ENCODE measurements at places on chromosomes 7 and 10.

- no peak for DNase-seq
Measured at GRCh38 chr7:42224391-42225003, 12.5 kb downstream of the GLI3 start.

DNA sequence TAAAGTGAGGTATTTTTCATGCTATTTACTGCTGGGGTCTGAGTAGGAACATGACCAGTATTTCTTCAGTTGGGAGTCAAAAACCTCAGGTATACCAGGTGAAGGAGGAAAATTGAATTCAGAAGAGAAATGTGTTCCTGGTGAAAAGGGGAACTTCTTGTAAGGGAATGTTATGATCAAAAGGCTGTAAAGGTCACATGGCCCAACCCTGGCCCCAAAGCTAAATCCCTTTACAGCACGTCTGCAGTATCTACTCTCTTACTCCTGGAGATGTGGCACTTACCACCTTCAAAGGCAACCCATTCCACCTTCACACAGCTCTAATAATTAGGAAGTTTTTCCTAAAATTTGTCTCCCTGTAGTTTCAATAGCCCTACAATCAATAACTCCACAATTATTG lies 15.2 kb downstream of the PIK3AP1 start:
- DNase-seq = no peak

DNA sequence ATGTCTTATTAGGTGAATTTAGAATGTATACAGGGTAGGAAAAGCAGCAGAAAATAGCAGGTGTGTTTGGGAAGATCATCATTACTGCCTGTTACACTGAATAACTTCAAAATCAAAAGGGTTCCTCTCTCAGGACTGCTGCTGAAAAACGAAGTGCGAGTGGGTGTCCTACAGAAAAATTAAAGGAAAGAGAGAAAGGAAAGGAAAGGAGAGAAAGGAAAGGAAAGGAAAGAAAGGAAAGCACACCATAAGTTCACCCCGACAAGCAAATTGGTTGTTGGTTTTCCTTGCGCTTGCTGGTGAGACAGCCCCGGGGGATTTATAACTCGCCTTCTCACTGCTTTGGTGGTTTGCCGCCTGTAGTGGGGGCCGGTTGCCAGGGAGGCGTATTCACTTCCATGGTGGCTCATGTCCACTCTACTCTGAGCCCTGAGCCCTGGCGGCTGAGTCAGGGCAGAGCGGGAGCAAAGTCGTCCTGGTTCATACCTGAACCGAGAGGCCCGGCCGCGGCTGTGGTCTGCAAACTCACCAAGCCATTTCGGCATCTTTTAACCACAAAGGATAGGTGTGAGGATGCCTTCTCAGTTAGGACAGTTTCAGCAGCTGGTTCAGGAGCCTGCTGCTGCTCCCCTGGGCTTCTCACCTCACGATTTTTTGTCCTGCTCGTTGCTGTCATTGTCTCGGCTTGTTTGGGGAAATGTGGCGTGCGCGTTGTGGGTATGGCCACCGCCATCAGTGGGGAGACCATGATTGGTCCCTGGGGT lies 26.1 kb downstream of the INPP5A start:
- DNase-seq = no peak

DNA sequence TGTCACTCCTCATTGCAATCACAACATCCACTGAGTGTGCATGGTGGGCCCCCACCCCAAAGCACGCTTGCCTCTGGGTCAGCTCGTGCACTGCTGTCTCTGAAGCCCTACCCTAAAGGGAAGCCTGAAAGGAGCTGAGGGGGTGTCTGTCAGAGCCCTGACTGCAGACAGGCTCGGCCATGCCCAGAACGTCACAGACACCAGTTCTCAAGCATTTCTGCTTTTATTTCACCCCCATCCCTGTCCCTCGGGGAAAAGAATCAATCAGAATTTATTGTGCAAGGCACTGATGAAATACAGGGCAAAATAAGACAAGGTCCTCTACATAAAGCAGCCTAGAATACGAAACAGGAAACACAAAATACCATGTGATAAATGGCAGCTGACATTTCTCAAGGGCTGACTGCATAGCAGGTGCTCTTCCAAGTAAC lies 231.8 kb downstream of the WDR37 start:
- no peak for DNase-seq

- DNase-seq = no peak
Measured at GRCh38 chr7:28984631-28985030, 26.5 kb upstream of the TRIL start.

GRCh38 chr7:47185170-47185569 lies 396.7 kb downstream of the TNS3 start:
- DNase-seq = no peak

DNA sequence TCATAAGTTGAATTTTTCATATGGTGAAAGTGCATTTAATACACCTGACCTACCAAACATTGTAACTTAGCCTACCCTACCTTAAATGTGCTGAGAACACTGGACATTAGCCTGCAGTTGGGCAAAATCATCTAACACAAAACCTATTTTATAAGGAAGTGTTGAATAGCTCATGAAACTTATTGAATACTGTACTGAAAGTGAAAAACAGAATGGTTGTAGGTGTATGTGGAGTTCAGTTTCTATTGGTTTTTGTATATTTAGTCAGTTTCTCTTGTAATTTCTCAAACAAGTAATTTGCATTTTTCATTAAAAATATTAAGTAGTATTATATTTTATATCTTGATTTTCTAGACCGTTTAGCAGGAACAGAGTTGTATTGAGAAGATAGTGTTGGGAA lies 15.3 kb downstream of the CCDC7 start:
- no peak for DNase-seq

DNA sequence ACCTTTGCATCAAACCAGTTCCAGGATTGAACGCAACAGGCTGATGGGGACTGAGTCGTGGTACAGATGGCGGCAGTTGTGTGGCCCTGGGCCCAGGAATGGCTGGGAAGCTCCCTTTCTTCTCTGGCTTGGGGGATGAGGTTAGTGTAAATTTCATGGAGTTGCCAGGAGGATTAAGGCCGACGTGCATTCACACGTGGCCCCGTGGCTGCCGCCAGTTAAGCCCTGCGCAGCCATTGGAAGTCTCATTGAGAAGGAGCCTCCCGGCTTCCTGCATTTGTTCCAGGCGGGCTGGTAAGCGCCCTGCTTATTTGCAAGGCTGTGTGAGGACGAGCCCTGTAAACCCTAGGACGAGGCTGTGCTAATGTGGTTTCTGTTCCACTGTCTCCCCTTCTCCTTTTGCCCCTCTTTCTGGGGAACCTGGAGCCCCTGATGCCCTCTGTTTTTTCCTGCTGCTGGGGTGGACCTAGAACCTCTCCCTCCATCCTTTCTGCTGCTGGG lies 174.7 kb upstream of the TNRC18 start:
- no peak for DNase-seq

DNA sequence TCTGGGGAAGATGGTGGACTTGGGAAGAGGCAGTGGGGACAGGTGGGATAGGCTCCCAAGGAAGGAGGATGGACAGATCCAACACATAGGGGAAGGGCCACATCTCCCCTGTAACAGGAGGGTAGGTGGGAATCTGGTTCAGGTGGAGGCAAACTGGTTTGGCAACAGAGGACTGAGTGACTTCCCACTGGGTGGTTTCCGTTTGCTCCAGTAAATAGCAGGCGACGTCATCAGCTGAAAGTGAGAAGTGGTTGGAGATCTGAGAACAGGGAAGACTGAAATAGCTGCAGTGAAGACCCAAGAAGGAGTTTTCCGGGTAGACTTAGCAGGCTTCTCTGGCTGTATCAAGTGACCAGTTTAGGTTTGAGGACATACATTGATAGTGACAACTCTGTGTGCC lies 504.4 kb downstream of the GALNT17 start:
- no peak for DNase-seq

- DNase-seq = no peak
Measured at GRCh38 chr10:48526846-48527505, 77.9 kb downstream of the ARHGAP22 start.

- no peak for DNase-seq
Measured at GRCh38 chr10:125628104-125629049, 54.6 kb downstream of the TEX36 start.

- no peak for DNase-seq
Measured at GRCh38 chr7:116698930-116699721, 27.1 kb downstream of the MET start.

- no peak for DNase-seq
Measured at GRCh38 chr7:33719059-33719581, 186.2 kb upstream of the BMPER start.

GRCh38 chr7:39461263-39461820 lies 104.9 kb upstream of the YAE1 start:
- DNase-seq = no peak

GRCh38 chr7:126185959-126186580 lies 1066.7 kb downstream of the GRM8 start:
- DNase-seq = no peak

- peak; percentile 45 for DNase-seq
Measured at GRCh38 chr10:102796407-102797176, 40.6 kb downstream of the CYP17A1 start.

- no peak for DNase-seq
Measured at GRCh38 chr10:78182841-78183240, 149.2 kb downstream of the RPS24 start.

DNA sequence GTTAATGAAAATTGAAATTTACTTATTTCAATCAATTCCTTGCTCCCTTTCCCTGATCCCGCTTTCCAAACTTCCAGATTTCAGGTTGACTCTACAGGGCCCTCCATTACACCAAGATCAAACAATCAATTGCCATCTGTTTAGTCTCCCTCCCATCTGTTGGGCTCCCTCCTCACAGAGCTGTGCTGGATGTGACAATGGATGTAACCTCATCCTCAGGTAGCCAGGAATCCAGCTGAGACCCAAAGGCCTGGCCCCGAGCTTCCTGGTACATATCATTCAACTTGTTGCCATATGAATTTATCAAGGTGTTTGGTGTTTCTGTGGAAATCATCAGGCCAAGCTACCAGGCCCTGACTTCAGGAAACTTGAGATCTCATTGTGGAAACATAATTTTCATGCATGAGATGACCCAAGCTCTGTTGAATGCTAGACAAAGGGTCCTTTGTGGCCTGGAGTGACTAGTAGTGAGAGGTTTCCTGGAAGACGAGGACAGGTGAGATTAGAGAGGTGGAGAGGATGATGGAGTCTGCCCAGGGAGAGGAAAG lies 148.6 kb upstream of the PDE1C start:
- DNase-seq = no peak

GRCh38 chr10:111233439-111233838 lies 156.6 kb downstream of the ADRA2A start:
- DNase-seq = no peak

- no peak for DNase-seq
Measured at GRCh38 chr10:121284936-121285335, 313.3 kb downstream of the FGFR2 start.

DNA sequence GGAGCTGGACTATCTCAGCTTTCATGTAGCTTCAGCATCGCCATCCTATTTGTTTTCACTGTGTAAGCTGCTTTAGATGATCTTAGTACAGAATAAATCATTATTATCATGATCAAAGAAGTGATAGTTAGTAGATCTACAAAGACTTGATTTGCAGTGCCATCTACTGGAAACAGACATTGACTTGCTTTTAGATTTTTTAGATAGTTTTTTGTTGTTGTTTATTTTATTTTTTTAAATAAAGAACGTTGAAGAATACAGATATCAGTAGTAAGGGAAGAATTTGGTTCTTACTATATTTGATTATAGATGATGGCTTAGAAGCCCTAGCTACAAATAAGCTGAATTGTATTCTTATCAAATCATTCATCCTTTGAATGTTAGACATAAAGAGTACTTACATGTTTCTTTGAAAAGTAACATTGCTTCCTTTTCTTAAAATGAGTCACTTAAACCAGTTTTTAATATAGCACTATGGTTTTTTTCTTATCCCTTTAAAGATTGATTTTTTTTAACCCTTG lies 6.3 kb upstream of the SFMBT2 start:
- DNase-seq = peak; percentile 67

DNA sequence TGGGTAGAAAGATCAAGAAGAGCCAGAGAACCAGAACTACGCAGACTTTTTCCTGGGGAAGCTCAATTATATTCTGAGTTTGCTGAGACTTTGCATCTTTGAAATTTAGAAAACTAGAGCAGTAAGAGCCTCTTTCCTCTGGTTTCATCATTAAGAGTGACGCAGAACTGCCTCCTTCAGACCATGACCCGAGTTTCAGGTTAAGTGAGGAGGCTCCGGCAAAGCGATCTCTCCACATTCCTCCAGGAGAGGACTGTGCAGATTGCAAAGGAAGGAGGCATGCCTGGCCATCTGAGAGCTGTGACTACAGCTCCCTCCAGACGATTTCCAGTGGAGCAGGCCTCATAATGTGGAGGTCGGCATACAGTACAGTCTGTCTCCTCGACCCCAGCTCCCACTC lies 115.8 kb upstream of the LANCL2 start:
- no peak for DNase-seq

DNA sequence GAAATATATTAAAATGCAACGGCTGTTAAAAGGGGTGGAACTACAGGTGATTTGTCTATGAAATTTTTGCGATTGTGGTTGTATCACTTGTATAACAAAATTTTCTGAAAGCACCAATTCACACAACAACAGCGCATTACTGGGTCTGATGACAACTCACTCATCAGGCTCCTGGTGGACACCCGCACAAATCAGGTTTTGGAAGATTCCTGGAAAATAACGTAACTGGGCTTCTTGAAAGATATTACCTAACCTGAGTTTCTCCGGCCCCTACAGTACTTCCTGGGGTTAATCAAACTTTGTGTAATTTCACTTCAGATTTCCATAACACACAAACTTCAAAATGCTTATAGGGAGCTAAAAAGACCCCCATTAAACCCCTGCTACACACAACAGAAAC lies 7.6 kb downstream of the SNX8 start:
- no peak for DNase-seq

GRCh38 chr7:18952846-18953245 lies 164.6 kb downstream of the TWIST1 start:
- DNase-seq = no peak

DNA sequence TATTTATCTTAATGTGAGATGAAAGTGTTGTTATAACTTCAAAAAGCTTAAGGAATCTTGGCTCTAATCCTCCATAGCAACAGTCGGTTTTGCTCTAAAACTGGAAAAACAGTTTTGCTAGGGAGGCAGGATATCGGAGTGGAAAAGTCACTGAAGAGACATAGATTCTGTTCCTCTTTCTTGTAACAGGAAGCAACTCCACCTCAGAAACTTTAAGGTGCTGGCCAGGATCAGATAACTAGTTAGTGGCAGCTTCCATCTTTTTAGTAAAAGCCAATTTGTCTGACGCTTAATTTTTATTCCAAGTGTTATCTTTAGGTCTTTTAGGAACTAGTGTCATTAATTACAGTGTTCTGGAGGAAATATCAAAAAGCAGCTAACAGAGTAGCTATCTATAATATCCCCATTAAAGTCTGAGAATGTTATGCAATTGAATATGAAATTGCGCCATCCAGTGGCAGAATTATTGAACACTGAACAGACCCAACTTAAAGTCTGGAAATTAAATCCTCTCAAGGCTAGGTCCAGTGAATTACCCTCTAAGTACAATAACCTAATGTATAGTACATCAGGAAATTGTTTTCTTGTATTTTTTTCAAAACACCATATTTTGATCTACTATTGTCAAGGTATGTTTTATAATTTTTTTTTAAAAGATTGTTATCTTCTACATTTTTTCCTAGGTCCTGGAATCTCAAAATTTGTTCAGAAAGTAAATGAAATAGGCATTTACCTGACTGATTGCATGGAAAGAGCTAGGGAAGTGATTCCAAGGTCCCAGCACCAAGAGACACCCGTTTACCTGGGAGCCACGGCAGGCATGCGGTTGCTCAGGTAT lies 65.9 kb upstream of the CC2D2B start:
- DNase-seq = peak; percentile 66
